ENCODE measurements at places on chromosomes 4 and X.

GRCh38 chr4:23097251-23097650 is 404.5 kb downstream of the GBA3 start:
- no peak for DNase-seq

DNA sequence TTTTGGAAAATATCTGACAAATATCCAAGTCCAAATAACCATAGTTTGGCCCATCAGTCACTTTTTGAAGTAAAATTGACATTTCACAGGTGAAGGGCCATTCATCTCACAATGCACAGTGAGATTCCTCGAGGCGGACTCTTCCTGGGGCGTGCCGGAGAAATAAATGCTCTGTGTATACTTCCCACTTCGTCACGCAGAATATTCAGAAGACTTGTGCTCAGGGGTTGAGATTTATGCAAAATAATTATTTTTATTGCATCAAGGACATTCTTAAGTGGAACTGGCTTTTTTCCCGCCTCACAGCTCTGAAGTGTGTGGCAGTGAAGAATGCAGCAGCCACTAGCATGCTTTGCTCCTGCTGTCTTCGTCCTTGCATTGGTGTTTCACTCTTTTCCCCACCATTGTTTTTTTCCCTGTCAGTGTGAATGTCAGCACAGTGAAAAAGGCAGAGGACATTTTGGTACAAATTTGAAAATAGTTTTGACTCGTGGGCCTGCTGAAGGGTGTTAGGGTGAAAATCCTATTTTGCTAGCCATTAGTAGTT is 70.6 kb downstream of the FAM193A start:
- DNase-seq: no peak

GRCh38 chr4:137678796-137679195 is 146.5 kb upstream of the PCDH18 start:
- DNase-seq: no peak

DNA sequence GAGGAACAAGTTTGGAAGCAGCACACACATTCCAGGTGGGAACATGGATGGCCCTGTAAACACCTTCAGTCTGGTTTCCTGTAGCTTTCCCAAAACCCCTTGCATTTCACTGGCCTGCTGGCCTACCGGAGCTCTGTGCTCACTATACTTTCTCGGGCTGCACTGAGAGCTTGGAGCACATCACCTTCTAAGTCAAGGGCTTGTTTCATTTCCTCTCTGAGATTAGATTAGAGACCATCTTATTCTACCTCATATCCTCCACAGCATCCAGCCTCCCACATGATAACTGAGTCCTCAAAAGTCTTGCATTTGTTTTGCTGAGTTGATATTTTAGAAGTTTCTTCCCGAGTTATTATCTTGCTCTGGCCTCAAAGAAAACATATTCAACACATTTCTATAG is 147.7 kb downstream of the RASL11B start:
- no peak for DNase-seq

DNA sequence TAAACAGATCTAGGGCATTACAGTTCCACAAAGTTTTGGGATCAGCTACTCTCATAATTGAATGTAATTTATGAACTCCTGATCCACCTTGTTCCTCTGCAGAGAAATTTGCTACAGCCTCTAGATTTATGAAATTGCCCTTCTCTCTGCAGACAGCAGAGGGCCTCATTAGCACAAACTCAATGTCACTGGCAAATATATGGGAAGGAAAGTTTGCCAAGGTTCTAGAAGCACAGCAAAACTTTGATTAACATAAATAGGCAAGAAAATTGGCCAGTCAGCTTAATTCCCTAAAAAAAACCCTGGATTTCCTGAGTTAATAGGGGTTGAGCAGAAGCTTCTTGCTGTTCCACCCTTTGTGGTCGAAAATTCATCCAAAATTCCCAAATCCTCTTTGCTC is 31.5 kb downstream of the PRPS1 start:
- no peak for DNase-seq

DNA sequence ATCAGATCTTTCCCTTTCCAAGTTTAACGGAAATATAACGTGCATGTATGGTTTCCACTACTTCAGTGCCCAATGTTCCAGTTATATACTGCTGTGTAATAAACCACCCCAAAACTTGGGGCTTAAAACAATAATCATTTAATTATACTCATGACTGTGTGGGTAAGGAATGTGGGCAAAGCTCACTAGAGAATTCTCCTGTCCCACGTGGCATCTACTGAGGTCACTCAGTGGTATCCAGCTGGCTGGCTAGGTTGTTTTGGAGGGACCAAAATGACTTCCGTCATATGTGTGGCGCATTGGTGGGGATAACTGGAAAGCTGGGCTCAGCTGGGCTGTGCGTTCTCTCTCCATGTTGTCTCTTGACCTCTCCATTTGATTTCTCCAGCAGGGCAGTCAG is 18.5 kb downstream of the ZCCHC18 start:
- no peak for DNase-seq

- no peak for DNase-seq
These were observed 1032.7 kb downstream of the ADGRL3 start for GRCh38 chr4:62232814-62233213.

- no peak for DNase-seq
These were observed 42.5 kb downstream of the ZBTB49 start for GRCh38 chr4:4332529-4332928.

GRCh38 chr4:16741287-16741686 is 157.2 kb downstream of the LDB2 start:
- DNase-seq: no peak

DNA sequence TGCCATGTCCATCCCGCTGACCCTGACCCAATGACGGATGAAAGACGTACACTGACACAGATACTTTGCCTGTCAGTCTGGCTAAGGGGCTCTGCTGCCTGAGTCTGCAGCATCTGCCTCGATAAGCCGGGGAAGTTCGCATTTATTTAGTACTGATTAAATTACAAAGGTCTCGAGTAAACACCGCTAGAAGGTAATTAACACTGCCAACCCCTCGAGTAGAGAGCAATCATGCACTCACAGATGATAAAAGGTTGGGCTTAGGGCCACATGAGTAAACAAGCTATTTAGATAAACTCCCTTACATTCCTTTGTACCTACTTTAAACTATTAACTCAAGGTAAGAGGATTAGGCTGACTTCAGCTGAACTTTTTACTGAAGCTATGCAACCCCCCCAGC is 16.0 kb upstream of the RBMXL3 start:
- DNase-seq: no peak

DNA sequence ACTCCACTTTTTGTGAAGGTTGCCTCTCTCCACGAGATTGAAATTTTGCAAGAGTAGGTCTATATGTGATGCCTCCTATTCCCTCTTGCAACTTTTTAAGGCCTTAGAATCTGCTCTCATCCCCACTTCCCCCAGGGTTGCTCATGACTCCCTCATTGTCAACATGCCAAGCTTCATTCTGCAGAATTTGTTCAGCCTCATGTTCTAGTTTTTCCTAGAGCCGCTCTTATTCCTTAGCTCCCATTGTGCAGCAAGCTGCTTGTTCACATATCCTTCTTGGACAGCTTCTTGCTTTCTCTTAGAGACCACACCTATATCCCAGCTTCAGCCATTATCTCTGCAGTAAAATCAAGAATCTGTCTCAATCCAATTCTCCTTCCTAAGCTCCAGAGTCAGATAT is 82.4 kb downstream of the CNGA2 start:
- no peak for DNase-seq

DNA sequence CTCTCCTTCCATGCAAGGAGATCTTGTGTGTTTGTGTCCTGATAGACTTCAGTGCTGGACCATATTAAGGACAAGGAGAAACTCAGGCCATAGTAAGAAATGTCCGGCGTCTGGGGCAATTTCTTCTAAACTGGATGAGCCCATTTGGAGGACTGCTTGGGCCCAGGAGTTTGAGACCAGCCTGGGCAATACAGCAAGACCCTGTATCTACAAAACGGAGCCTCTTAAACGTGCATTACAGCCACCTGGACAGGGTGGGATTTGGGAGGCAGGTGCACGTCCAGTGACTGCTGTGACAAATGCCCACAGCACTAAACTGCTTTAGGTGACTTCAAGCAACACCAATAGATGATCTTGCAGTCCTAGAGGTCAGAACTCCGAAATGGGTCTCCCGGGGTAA is 311.9 kb downstream of the DHRSX start:
- DNase-seq: no peak

- DNase-seq: no peak
These were observed 39.8 kb upstream of the TMEM131L start for GRCh38 chr4:153426207-153426885.

DNA sequence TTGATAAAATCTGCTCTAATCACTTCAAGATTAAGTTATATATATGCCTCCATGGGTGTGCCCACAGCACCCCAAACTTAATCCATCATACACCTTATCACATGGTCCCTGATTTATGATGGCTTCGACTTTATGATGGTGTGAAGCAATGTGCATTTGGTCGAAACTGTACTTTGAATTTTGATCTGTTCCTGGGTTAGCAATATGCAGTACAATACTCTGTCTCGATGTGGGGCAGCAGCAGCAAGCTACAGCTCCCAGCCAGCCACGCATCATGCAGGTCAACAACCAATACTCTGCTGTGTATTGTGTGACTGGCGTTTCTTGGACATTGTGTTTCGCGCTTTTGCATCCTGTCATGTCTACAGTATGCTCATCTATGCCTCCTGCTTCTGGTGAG is 62.6 kb downstream of the MCUB start:
- DNase-seq: no peak

GRCh38 chr4:67785528-67785927 is 31.3 kb upstream of the GNRHR start:
- DNase-seq: no peak

DNA sequence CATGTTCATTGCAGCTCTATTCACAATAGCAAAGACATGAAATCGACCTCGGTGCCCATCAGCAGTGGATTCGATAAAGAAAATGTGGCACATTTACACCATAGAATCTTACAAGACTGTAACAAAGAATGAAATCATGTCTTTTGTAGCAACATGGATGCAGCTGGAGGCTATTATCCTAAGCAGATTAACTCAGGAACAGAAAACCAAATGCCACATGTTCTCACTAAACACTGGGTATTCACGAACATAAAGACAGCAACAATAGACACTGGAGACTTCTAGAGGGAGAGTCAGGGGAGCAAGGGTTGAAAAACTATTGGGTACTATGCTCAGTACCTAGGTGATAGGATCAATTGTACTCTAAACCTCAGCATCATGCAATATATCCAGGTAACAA is 180.5 kb downstream of the PPP1R2C start:
- DNase-seq: no peak

DNA sequence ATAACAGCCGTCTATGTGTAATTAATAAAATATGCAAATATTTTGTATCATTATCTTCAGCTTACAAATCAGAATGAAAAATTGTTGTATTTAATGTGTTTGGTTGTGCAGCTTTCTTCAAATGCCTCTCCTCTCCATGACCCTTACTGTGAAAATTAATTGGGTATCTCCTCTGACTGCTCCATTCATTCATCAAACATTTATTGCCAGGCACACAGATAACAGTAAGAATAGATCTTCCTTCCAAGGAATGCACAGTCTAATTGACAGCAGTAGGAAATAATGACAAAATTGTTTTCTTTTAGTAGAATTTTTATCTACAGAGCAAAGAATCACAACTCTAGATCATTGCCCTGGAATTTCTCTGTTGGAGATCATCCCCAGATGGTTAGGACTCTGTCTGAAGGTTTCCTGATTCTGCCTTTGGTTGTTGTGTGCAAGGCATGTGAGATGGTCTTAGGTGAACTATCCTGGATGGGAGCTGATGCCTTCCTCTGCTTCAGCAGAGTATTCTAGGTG is 395.0 kb upstream of the FAT1 start:
- no peak for DNase-seq

DNA sequence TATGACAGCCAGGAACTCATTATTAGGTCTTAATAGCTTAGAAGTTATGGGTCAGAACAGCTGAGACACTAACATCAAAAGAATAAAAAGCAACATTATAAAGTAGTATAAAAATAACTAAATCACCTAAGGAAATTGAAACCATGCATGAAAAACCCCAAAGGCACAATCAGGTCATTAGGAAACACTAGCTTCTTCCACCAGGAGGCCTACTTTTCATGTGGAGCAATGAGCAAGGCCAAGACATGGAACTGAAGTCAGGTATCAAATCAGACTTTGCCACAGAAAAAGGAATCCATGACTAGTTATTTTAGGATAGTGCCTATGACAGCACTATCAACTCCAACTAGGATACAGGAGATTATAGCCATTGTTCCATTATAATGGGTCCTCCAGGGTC is 7.9 kb downstream of the HUWE1 start:
- DNase-seq: no peak

GRCh38 chrX:64894454-64895038 is 81.7 kb downstream of the ZC4H2 start:
- no peak for DNase-seq

GRCh38 chr4:116469582-116469981 is 615.8 kb downstream of the TRAM1L1 start:
- DNase-seq: no peak

DNA sequence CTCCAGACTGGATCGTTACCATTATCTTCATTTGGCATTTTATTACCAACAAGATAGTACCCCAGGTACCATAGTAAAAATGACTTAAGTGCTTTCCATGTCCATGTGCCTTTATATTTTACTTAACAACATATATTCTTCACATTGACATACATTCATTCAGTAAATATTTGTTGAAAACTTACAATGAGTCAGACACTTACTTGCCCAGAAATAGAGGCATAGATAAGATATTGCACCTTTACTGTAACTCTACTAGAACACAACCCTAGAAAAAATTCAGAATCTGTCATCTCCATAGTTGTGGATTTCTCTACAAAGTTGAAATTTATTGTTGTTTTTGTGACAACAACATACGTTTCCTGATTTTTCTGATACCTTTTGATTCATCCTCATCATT is 640.6 kb downstream of the RPA4 start:
- DNase-seq: no peak

DNA sequence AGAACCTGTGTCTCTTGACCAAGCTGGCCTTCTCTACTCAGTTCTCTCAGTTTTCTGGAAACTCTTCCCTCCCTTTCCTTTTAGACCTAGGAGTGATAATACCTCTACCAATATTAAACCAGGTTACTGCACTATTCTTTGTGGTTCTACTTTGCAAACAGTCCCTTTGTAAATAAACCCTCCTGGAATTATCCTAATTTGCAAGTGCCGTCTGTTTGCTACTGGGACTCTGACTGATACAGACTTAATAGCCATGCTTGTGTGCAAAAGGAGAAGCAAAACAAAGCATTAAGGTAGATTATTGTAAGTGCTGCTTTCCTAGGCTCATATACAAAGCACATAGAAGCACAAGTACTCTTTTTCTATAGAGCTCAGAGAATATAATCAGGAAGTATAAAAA is 507.0 kb downstream of the INPP4B start:
- no peak for DNase-seq

GRCh38 chr4:22237155-22237751 is 278.6 kb downstream of the ADGRA3 start:
- no peak for DNase-seq

- no peak for DNase-seq
These were observed 18.3 kb upstream of the PGRMC2 start for GRCh38 chr4:128305942-128306341.

- DNase-seq: no peak
These were observed 54.5 kb downstream of the CCSER1 start for GRCh38 chr4:90181644-90182043.

DNA sequence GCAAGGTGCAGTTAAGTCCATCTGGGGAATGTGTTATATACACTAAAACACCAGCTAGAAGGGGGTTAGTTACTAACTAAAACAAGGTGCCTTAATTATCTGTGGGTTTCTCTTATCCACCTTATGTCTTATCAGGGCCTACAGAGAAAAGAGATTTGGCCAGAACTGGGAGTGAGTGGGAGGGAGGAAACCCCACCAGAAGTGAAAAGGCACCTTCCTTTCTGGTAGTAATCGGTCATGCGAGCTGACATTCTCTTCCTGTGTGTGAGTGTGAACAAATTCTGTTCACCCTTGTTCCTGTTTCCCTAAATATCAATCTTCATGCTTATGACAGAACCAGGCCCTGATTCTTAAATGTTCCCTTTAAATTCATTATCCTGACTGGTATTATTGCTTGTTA is 43.5 kb downstream of the SRPX2 start:
- DNase-seq: no peak
